Hematopoietic multipotent progenitor cell treated with erythropoietin and hydrocortisone succinate and interleukin-3 and kit ligand, for 8 days (in vitro differentiated cells): ENCODE measurements at places on chromosomes 7 and 10.

GRCh38 chr10:34711500-34711899 is 103.6 kb downstream of the PARD3 start:
- DNase-seq, result no peak

DNA sequence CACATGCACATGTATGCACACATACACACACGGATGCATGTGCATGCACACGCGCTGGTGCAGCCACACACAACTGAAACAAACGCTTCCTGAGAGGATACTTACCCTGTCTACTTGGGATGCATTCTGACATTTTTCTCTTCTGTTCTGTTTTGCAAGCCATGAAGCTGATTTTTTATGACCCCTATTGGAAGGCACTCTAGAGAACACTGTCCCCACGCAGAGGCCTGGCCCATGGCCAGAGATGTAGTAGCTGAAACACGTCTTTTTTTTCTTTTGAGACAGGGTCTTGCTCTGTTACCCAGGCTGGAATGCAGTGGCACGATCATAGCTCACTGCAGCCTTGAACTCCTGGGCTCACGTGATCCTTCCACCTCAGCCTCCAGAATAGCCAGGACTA is 47.9 kb downstream of the VWA2 start:
- DNase-seq, result no peak

DNA sequence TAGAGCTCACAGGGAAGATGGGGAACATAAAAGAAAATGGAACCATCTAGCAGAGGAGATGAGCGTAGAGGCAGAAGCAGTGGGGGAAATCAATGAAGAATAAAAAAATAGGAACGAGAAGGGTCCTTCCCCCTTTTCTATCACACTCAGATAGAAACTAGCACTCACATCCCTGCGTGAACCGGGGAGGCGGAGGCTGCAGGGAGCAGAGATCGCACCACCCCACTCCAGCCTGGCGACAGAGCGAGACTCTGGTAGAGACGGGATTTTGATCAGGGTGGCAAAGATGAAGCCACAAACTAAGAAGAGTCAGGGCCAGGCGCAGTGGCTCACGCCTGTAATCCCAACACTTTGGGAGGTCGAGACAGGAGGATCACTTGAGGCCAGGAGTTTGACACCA is 64.7 kb upstream of the ECHDC3 start:
- no peak for DNase-seq

- no peak for DNase-seq
Observed at GRCh38 chr7:43249823-43250145, 137.3 kb downstream of the HECW1 start.

GRCh38 chr10:111830359-111830758 is 353.2 kb downstream of the GPAM start:
- DNase-seq, result no peak

- DNase-seq, result peak; percentile 80
Observed at GRCh38 chr10:60964257-60965235, 20.6 kb upstream of the RHOBTB1 start.

GRCh38 chr7:1377111-1377909 is 82.0 kb downstream of the MICALL2 start:
- DNase-seq, result no peak

DNA sequence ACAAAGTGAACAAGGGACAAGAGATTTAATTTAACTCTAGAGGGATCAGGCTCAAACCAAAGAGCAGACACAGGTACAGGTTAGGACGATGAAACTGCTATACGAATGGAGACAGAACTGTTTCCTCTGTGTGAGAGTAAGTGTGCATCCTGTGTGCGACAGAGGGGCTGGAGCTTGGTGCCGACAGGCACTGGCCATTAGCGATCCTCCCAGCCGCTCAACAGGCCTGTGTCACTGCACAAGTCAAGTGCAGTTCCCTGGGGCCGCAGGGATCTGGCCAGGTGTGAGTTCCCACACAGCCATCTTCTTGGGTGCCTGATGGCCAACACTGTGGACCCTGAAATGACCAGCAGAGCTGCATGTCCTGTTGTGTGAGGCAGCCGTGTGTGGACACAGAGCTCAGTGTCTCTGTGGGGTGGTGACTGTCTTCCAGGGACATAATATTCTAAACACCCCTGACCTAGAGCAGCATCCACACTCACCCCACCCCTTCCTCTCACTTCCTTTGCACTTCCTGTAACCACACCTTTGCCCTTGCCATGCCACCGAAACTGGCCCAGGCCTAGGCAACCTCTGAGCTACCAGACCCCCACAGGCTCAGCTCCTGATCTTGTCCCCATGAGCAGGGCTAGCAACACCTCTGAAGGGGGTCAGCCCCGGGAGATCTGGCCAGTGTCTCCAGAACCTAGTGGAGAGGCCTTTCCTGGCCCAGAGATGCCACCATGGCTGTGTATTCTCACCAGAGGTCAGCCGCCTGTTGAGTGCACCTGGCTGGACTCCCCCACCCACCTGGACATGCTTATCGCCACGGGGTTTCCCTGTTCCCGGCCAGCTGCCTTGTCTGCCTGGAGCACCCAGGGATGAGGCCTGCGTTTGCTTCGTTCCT is 11.7 kb upstream of the TBRG4 start:
- DNase-seq, result no peak

DNA sequence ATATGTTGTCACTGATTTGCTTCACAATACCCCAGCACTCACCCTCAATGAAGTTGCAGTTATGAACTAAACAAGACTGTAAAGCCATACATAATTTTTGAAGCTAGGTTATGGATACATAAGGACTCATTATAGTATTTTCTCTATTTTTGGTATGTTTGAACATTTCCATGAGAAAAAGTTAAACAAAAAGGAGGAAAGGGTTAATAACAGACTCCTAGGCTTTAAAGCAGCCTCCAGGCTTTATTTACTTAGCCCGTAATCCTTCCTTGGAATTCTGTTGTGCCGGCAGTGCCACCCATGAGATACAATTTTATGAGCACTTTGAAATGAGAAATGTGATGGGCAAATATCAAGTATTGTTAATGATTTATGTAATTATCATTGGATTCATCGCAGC is 2.1 kb upstream of the DENND11 start:
- DNase-seq, result no peak

DNA sequence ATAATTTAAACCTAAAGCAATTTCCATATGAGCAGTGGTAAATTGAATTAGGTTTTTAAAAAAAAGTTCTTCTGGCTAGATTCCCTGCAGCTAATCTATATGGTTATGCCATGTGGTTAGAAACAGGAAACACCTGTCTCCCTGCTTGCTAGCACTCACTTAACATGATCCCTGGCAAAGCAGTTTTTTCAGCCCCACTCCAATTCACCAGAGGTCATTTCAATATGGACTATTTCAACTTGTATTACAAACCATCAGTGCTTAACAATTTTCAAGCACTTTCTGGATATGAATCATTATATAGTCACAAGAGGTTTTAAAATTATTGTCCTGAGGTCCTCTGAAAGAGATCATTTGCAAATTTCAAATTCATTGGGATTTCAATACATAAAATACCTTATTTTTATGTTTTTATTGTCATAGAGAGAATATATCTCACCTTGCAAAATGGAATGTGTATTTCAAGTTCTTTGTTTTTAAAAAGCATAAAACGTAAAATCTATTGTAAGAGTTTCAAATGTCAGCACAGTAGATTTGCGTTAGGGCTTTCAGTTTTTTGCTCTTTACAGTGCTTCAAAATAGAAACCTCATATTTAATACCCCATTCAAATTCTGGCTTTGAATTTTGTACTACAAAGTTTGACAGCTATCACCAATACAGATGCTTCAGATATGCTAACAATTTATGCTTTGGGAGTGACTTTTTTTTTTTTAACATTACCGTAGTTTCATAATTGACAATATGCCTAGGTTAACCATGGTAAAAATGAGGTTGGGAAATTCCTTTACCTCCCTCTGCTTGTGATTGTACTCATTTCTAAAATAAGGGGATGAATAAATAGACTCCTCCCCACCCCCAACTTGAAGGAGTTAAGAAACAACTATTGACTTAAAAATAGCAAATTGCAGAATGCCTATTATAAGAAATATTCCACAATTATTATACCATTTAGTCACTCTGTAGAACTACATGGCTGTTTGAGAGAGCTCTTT is 117.5 kb upstream of the HGF start:
- DNase-seq, result peak; percentile 30

- DNase-seq, result no peak
Observed at GRCh38 chr7:104963378-104963990, 50.5 kb upstream of the KMT2E start.

- no peak for DNase-seq
Observed at GRCh38 chr10:79405221-79405994, 40.0 kb downstream of the ZCCHC24 start.

DNA sequence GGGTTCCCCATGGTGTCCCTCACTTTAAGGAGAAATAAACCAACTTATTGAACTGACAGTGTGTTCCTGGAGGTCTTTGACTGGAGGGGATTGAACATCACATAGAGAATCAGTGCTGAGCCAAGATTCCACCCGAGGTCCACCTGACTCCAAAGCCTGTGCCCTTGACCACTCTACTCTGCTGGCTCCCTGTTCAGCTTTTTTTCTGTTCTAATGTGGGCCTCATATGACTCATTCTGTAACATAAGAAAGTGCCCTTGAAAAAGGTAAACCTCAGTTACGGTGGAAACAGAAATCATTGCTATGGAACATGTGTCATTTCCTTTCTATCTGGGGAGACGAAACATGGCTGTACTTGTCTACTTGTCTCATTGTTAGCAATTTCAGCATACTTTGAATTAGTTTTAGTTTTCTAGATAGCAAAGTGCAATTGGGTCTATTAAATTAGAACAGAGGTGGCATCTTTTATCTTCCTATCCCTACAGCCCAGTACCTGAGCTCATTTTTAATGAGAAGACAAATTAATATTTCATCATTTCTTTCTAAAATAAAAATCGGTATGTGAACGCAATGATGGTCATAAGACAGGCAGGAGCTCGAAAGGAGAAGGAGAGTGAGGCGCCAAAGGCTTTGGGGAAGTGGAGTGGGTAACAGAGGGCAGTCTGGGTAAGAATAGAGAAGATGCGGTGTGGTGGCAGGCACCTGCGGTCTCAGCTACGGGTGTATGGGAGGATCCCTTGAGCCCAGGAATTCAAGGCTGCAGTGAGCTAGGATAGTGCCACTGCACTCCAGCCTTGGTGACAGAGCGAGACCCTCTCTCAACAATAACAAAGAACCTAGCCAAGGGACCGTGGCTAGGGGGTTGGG is 1.5 kb downstream of the GSDME start:
- DNase-seq, result no peak

DNA sequence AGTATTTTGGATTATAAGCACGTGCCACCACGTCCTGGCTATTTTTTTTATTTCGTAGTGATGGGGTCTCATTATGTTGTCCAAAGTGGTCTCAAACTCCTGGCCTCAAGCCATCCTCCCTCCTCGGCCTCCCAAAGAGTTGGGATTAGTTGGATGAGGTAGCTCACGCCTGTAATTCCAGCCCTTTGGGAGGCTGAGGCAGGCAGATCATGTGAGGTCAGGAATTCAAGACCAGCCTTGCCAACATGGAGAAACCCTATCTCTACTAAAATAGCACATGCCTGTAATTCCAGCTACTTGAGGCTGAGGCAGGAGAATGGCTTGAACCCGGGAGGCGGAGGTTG is 21.8 kb upstream of the YWHAG start:
- no peak for DNase-seq

DNA sequence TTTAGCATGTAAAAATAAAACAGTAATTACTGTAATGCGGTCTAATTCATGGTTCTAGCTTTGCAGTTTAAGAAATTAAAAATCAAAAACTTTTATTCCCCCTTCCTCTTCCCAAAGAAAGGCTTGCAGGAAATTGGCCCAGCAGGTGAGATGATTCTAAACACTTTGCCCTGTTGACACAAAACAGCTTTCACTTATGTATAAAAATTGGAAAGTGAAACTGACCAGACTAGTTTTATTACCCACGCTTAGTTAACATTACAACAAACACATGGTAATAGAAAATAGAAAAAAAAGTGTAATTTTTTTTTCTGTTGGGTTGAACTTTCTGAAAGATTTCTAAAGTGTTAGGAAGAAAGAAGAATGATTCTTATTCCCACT is 1.2 kb upstream of the CCDC6 start:
- DNase-seq, result no peak

- DNase-seq, result no peak
Observed at GRCh38 chr10:47092376-47092775, 181.1 kb downstream of the PTPN20 start.

GRCh38 chr7:38186593-38187314 is 8.7 kb downstream of the STARD3NL start:
- DNase-seq, result no peak

- DNase-seq, result no peak
Observed at GRCh38 chr7:20790375-20790774, 3.7 kb upstream of the SP8 start.

GRCh38 chr7:157805713-157806112 is 468.9 kb downstream of the DNAJB6 start:
- DNase-seq, result no peak

DNA sequence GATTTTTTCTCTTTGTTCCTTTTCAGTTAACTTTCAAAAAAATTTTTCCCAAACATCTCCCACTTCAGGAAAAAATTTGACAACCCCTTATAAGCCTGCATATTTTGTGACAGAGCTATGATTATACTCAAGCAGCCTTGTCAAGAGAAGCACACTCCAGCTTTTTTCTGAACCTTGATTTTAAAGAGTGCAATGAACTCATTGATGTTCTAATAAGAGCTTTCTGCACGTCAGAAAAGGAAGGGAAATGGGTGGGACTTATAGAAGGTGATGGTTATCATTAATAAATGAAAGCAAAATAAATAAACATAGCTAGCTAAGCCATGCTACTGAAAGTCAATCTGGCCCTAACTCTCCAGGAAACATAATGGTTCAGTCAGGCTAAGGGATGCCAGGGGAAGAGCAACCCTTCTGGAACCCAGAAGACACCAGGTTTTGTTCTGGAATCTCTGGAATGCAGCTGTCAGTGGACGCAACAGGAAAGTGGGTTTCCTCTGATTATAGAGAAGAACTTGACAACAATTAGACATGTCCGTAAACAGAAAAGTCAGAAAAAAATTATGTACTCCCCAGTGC is 76.1 kb downstream of the NHLRC2 start:
- no peak for DNase-seq

GRCh38 chr10:87987206-87987605 is 123.8 kb downstream of the PTEN start:
- peak; percentile 17 for DNase-seq

GRCh38 chr7:155741805-155742204 is 70.5 kb downstream of the SHH start:
- no peak for DNase-seq

- DNase-seq, result peak; percentile 88
Observed at GRCh38 chr10:124648738-124649137, 95.4 kb downstream of the FAM53B start.

GRCh38 chr7:158613481-158613880 is 25.9 kb upstream of the PTPRN2 start:
- peak; percentile 32 for DNase-seq

DNA sequence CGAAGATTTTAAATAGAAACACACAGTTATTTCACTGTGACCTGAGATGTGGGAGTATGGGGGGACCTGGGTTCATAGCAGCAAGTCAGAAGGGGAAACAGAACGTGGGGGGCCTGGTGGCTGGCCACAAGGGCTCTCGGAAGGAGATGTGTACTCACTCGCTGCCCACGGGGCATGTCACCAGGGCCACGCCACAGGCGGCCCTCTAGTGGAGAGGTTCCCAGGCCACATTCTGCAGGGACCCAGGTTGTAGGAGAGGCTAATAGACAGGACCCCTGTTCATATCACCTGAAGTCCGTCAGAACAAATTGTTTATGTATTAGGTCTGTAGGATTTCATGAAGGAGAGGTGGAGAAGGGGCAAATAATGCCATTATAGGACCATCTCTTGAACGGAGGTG is 25.1 kb upstream of the SVOPL start:
- DNase-seq, result no peak

GRCh38 chr7:132547821-132548220 is 28.4 kb downstream of the PLXNA4 start:
- no peak for DNase-seq

- DNase-seq, result no peak
Observed at GRCh38 chr10:113463777-113464176, 89.1 kb upstream of the HABP2 start.
